ENCODE measurements at places on chromosomes 16 and 17.

GRCh38 chr16:81778861-81779535 is at the start of gene PLCG2:
PLCG2 (plus strand) TSS chr16:81779291; CDS start chr16:81785990, 6,699 bp downstream.
- peak; percentile 51 for DNase-seq

DNA sequence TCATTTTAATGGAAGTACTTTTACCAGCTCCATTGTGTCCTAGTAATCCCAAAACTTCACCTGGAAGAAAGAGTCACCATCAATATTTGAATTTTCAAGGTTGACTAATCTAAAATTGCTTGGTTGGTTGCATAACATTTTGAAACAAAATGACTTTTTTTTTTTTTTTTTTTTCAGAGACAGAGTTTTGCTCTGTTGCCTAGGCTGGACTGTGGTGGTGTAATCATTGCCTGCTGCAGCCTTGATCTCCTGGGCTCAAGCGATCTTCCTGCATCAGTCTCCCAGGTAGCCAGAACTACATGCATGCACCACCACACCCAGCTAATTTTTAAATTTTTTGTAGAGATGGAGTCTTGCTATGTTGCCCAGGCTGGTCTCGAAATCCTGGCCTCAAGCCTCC is 12.6 kb upstream of the ABCA6 start:
- DNase-seq: no peak

DNA sequence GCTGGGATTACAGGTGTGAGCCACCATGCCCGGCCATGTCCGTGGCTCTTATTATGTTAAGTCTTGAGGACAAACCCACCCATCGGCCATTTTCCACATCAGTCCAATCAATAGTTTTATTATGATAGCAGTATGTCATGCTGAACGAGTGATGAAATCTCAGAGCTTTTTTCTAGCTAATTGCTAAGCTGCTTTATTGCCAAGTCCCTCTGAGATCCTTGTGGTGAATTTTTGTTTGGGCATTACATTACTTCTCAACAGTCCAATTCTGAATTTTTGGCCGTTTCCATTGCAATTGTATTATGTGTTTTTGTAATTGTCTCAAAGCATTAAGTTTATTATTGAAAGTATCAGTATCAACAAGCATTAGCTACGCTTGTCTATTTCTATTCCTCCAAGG is 10.9 kb downstream of the RNF112 start:
- DNase-seq: no peak

GRCh38 chr17:9942885-9943284 is 37.8 kb upstream of the RCVRN start:
- no peak for DNase-seq

DNA sequence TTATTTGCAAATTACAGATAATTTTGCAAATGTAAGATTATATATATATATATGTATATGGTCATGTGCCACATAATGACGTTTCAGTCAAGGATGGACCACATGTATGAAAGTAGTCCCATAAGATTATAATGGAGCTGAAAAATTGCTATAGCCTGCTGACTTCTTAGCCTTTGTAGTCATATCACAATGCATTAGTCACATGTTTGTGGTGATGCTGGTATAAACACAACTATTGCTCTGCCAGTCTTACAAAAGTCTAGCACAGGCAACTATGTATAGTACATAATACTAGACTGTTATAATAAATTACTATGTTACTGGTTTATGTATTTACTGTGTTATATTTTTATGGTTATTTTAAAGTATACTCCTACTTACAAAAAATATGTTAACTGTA is 444.3 kb downstream of the KCNJ2 start:
- no peak for DNase-seq

DNA sequence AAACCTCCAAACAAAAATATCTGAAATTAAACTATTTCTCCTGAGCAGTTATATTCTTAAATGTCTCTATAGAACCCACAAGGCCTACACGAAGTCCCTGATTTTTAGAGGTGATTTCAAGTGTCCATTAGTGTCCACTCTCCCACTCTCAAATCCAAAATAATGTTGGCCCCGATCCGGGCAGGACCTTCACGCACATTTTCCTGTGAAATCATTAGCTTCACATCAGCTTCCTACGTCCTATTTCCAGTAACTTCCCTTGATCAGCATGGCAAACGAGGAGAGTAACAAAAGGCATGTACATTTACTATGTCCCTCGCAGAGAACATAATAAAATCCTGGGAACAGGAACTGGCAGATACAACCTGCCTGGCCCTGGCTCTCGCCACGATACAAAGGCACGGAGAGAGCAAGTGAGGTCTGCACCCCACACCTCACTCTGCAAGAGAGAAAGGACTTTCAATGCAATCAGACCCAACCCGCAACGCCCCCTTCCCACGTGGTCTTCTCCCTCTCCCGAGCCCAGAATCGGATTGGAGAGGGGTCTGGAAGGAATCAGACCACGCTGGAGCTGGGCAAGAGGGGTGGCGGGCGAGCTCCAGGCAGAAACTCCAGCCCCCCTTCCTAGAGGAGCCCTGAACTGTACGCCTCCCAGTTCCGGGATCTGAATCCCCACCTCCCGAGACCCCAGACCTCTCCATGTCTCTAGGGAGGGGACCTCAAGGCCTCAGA is 17.5 kb upstream of the C17orf78 start:
- peak; percentile 15 for DNase-seq

- no peak for DNase-seq
Measured at GRCh38 chr17:79029327-79030009, 5.5 kb downstream of the C1QTNF1 start.

DNA sequence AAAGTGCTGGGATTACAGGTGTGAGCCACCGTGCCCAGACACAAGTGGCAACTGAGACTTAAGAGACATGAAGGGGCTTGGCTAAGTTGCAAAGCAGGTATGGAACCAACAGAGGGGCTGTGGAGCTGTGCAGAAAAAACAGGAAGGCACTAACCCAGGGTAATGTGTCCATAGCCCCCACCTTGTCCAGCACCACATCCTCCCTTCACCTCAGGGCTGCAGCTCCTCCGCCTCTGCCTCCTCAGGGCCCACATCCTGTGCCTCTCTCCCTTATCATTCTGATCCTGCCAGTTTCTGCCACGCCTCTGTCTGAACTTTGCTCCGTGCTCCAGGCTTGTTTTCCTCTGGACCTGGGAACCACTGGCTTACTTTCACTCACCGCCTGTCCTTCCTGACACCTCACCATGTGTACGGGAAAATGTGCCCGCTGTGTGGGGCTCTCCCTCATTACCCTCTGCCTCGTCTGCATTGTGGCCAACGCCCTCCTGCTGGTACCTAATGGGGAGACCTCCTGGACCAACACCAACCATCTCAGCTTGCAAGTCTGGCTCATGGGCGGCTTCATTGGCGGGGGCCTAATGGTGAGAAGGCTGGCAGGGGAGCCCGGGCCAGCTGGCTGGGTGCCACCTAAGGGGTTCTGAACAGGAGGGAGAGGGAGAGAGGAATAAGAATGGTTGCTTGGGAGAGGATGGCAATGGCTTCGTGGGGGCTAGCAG is at the start of gene TM4SF5:
Gene TM4SF5, plus strand, starts transcription at position 368 of the 716 bp plus-strand sequence. Its CDS starts 37 bp downstream, at position 405.
- no peak for DNase-seq

GRCh38 chr16:27097800-27098230 is 31.1 kb downstream of the C16orf82 start:
- no peak for DNase-seq

DNA sequence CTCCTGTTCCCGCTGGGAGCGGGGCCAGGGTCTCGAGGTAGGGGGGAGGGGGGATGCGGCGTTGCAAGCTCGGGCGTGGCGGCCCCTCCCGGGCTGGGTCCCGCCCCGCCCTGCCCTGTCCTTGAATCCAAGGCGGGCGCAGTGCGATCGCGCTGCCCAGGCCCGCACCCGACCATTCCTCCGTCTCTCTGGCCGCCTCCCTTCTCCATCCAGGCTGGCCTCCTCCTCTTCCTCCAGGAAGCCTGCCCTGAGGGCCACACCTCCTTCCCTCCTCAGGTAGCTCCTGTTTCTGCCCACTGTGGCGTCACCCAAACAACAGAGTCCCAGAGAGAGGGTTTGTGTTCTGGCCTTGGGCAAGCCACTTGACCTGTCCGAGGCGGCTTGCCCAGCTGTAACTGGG is 43.0 kb upstream of the TAC4 start:
- no peak for DNase-seq

GRCh38 chr17:40490289-40490853 is 11.1 kb downstream of the TNS4 start:
- DNase-seq: no peak

- DNase-seq: no peak
Measured at GRCh38 chr16:6081320-6081976, 983.9 kb upstream of the EEF2KMT start.

- no peak for DNase-seq
Measured at GRCh38 chr16:47507701-47508100, 46.6 kb downstream of the PHKB start.

DNA sequence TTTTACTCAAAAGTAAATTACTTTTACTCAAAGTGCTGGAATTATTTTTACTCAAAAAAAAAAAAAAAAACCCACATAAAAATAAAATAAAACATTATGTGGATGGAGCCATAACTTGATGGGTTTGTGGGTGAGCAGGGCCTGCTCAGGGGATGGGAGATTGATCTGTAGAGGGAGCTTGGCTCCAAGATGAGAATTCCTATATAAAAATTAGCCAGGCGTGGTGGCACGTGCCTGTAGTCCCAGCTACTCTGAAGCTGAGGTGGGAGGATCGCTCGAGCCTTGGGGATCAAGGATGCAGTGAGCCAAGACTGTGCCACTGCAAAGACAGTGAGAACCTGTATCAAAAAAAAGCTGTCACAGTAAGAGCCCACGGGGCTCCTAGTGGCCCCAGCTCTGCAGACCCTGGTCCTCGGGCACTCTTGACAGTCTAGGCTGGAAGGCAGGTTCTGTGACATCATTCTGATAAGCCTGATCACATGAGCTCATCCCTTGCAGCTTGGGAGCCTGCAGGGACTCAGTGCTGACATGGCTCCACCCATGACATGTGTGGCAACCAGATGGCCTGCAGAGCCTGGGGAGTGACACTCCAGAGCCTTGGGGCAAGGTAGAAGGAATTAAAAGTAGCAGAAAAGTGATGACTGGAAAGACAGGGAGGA is 42.5 kb downstream of the ST3GAL2 start:
- no peak for DNase-seq

DNA sequence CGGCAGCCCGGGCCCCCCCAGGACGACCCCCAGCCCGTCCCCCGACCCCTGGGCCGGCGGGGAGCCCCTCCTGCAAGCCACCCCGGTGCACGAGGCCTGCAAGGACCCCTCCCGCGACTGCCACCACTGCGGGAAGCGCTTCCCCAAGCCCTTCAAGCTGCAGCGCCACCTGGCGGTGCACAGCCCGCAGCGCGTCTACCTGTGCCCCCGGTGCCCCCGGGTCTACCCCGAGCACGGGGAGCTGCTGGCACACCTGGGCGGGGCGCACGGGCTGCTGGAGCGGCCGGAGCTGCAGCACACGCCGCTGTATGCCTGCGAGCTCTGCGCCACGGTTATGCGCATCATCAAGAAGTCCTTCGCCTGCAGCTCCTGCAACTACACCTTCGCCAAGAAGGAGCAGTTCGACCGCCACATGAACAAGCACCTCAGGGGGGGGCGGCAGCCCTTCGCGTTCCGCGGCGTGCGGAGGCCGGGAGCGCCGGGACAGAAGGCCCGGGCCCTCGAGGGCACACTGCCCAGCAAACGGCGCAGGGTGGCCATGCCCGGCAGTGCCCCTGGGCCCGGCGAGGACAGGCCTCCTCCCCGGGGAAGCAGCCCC is 15.6 kb upstream of the ZFPM1 start:
- no peak for DNase-seq

DNA sequence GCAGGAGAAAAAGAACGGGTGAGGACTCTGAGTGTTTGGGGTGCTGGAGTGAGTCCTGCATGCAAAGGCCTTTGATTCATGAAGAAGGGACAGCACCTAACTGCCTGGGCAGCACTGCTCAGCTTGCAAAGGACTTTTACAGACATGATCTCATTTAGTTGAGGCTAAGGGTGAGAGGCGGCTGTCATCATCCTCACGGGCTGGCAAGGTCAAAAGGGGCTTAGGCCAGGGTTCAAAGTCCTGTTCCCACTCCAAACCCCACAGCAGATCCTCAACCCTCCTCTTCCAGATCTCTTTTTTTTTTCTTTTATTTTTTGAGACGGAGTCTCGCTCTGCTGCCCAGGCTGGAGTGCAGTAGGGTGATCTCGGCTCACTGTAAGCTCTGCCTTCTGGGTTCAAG is 4.8 kb downstream of the RHBDF2 start:
- DNase-seq: no peak

DNA sequence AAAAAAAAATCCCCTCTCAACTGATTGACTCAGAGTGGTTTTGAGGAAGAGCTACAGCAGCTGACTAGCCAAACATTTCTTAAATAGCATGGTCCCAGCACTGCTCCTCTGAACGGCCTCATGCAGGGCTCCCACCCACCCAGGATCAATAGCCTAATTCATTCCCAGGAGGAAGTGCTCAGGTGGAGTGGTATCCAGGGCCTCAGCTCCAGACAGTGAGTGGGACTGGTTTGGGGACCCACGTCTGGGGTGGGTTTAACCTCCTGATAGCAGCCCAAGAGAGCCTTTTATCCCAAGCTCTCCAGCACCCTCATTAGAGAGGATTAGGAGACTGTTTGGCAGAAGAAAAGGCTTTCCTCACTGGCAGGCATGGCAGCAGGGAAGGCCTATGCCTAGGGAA is 68.5 kb upstream of the CDH5 start:
- DNase-seq: no peak

GRCh38 chr16:4021070-4021779 is 95.0 kb downstream of the ADCY9 start:
- no peak for DNase-seq

DNA sequence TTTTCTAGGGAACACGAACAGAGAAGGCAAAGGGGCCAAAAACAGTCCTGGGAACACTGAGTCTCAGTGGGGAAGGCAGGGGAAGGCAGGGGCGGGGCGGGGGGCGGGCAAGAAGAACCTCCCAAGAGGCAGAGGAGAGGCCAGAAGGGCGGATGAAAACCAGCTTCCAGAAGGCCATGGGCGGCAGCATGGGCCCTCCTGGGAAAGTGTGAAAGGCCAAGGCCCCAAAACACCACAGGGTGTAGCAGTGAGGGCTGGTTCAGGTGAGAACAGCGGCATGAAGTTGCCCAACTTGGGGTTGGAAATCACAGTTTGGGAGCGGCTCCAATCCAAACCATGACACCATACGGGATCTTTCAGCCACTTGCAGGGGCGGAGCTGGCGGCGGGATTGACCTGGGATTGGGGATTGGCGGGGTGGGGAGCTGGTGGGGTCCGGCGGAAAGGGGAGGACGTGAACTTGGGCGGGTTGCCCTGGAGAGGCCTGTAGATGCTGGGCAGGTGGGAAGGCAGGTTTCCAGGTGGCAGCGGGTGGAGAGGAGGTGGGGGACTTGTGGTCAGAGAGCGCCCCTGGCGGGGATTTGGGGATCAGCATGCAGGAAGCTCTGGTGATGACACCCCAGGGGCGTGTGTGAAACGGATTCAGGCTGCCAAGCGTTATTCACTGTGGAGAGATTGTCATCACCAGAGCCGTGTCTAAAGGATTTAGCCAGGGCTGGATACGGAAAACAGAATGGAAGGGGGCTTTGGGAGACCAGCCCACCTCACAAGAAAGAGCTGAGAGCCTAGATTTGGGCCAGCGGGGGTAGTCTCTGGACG is 80.9 kb downstream of the ARHGAP23 start:
- DNase-seq: peak; percentile 54

Measured in stimulated activated CD8-positive, alpha-beta memory T cell treated with anti-CD3 and anti-CD28 coated beads, Interleukin-7, amount 100 ng/mL, for 24 hours (primary cell).